OCI-LY7 (cell line): ENCODE measurements at places on chromosomes 16 and 17.

DNA sequence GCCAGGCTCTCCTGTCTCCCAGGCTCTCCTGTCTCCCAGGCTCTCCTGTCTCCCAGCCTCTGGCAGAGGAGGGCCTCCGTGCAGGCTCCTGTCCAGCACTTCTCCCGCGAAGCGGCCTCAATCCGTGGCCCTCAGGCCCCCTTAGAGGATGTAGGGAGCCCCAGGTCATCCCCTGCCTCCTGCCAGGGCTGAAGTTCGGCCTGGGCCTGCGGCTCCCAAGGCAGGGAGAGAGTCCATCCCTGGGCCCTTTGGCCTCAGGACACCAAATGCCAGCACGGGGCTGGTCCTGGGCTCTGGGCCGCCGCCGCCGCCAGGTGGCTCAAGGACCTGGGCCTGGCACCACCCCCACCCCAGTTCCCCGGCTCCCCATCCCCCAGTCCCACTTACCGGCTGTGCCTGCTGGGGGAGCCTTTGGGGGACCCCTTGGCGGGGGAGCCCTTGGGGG, 370 bp downstream of the EVPL start:
- no peak for DNase-seq

GRCh38 chr17:40123811-40124114, 2.0 kb downstream of the MSL1 start:
- DNase-seq: no peak

DNA sequence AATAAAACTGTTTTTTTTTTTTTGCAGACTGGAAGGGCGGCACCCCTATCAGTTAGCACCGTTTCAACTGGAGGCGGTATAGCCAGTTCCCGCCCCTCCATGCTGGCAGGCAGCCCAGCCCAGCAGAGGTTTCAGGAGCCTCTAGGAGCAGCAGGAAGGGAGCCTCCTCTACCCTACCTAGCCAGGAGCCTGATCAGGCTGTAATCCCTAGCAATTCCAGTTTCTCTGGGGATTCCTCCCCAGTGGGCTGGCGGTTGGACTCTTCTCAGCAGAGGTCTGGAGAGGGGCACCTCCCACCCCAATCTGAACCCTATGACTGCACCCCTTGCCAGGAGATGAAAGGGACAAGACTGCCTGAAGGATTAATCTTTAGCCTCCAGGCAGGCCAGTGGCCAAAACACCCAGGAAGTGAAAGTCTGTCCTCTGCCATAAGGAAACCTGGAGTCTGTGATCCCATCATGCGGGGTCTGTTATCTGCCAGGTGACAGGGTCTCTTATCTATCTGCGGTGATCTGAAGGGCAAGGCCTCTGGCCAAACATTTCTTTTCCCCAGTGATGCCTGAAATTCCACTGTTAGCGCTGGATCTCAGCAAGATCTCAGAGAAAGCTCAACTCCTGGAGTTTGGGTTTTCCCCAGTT, 4.9 kb upstream of the CDH1 start:
- DNase-seq: no peak

GRCh38 chr17:49997773-49998703, 3.0 kb upstream of the DLX3 start:
- DNase-seq: peak; percentile 91

GRCh38 chr16:70610273-70611223, 35.8 kb upstream of the IL34 start:
- no peak for DNase-seq

DNA sequence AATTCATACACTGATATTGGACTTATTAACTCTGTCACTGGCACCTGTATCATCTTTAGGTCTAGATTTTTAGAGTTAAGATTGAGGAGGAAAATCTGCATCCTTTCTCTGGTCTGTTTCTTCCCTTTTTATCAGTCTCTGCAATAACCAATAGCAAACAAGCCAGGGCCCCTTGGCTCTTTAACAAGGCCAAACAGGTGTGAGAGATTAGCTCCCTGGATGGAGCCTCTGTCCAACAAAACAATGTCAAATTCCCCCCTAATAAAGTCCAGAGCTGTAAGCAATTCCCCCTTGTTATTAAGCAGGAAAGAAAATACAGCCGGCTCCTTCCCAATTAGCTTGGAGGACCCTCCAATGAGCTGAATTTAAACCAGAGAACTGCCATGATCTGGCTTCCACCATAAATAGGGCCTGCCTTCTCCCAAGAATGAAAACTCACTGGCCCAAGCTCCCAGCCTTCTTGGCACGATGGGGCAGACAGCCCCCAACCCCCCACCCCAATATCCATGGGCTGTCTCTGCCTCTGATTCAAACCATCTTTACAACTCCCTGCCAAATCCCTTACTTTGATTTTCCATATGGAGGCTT, 56.1 kb upstream of the SOX9 start:
- DNase-seq: no peak

DNA sequence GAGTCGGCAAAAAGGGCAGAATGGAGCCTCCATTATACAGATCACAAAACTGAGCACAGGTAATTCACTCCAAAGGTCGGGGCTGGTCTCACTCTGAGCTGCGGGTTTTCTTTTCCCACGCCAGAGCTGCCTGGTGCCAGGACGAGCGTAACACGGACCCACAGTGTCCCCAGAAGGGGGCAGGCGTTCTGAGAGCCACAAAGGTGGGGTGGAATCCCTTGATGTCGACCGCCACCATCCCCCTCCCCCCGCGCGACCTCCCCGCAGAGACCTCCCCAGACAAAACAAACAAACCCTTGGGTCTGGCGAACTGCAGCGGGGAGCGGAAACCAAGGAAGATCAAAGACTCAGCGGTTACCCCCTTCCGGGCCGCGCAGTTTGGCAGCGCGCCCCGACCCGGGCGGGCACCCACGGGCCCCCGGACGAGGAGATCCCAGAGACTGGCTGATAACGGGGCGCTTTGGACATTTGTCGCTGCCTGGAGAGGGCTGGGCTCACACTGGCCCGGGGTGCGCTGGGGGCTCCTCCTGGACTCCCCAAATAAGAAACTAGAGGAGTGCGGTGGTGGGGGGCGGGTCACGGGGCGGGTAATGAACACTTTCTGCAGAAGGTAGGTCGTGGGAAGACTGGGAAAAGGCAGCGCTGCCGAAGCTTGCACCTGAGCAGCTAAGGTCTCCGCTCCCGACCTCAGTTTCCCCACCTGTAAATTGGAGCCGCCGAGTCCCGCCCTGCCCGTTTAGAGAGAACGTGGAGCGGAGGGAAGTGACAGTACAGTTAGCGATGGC, 664 bp upstream of the NKD1 start:
- peak; percentile 46 for DNase-seq

GRCh38 chr17:50928646-50929045, 62.5 kb upstream of the TOB1 start:
- DNase-seq: no peak

DNA sequence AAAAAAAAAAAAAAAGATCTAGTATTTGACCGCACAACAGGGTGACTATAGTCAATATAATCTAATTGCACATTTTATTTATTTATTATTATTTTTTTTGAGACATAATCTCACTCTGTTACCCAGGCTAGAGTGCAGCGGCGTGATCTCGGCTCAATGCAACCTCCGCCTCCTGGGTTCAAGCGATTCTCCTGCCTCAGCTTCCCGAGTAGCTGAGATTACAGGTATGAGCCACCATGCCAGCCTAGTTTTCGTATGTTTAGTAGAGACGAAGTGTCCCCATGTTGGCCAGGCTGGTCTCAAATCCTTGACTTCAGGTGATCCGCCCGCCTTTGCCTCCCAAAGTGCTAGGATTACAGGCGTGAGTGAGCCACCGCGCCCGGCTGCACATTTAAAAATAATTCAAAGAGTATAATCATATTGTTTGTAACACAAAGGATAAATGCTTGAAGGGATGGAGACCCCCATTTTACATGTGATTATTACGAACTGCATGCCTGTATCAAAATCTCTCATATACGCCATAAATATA, 794 bp downstream of the ANKS3 start:
- DNase-seq: no peak

- DNase-seq: no peak
Observed at GRCh38 chr16:81556715-81557284, 112.2 kb downstream of the CMIP start.

GRCh38 chr17:74361230-74362068, at the start of gene BTBD17:
Gene BTBD17, minus strand, starts transcription at chr17:74361868. Its CDS starts 49 bp downstream, at chr17:74361819.
- no peak for DNase-seq

GRCh38 chr17:45824901-45825492, 19.7 kb upstream of the SPPL2C start:
- no peak for DNase-seq

DNA sequence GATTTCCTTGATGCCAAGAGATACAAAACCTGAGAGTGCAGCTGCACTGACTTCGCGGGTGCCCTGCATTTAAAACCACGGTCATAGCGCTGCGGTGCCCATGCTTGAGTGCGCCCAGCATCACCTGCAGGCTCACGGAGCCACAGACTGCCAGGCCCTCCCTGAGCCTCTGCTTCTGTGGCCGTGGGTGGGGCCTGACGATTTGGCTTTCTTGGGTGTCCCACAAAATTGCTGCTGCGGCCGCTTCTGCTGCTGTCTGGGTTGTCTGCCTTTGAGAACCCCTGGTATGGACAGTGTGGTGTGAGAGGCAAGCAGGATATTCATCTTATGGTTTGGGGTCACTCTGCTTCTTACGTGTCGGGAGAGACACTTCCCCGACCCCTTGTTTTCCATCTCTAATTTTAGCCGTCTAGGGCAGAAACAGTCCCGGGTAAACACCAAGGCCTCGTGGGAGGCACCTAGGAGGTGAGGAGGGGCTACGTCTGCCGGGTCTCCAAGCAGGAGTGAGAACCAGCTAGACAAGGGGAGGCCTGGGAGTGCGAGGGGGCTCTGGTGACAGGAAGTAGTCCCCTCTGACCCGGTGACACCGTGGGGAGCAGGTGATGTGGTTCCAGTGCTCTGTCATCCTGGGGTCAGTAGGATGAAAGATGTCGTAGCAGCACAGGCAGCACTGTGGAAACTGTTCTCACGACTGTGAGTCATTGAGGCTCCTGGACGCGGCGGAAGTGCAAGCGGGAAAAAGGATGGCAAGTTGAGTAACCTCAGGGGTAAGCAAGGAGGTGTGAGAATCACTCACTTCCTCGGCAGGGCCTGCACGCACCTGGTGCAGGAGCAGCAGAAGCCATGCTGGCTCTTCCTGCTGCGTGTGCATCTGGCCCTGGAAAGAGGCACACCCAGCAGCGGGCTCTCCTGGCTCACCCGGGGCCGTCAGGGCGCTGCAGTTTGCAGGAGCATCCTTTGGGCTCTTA, 176.3 kb downstream of the RPTOR start:
- DNase-seq: peak; percentile 91

DNA sequence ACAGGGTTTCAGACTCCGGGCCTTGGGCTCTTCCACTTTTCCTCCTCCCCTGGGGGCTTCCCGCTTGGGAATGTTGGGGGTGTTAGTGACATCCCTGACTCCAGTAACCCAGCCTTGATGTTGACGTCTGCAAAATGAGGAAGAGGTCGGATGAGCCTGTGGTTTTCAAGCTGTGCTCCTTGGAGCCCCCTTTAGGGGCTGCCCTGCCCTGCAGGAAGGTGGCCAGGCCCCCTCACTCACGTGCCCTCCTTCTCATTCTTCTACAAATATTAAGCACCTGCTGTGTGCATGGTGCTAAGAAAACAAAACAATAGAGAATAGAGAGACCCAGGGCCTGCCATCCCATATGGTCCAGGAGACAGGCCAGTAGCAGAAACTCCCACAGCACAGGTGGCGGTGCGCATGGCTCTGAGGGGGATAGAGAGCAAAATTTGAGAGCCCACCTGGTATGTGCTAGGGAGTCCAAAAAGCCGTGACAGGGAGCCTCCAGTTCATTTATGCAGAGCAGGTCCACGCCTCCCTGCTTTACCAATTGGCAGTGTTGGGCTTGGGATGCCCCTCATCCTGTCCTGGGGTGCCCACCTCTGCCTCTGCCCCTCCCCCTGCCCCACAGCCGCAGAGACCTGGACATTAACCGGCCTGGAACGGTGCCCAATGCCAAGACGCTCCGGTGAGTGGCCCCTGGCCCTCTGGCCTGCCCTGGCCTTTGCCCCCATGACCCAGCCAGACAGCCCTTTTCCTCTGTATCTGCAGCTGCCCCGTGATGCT, 7.4 kb downstream of the NDRG4 start:
- DNase-seq: no peak

DNA sequence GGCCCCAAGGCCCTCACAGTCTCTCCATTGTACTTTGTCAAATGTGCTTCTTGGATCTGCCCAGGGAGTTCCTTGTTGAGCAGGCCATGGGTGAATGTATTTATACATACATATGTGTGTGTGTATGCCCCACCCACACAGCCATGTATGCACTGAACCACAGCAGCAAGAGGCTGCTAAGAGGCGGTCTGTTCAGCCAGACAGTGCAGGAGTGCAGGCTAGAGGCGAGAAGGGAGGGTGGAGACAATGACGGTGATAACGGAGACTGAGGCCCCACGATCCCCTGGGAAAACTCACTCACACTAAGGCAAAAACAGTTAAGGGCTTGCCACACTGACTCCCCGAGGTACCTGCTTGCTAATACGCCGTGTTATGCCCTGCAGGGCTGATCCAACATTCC, 151.0 kb upstream of the CDC42EP4 start:
- no peak for DNase-seq

- no peak for DNase-seq
Observed at GRCh38 chr17:35051579-35052240, 11.8 kb downstream of the RFFL start.

- DNase-seq: no peak
Observed at GRCh38 chr17:71519285-71519684, 601.5 kb upstream of the SOX9 start.

- DNase-seq: no peak
Observed at GRCh38 chr16:84715424-84715823, 15.6 kb downstream of the USP10 start.

DNA sequence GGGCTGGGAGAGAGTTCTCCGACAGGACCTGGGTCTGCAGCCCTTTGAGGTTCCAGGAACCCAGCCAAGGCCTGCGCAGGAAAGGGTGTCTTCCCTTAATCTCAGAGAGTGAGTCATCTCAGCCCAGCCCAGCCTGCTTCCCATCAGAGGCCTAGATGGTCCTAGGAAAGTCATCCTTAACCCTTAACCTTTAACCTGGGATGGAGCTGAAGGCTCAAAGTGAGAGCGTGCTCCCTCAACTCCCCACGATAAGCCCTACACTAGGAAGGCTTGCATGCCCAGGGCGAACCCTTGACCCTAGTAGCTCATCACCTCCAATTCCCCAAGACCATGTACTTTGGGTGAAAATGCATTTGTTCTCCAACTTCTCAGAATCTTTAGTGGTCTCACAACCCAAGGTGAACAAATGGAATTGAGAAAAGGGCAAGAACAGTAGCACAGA, 4.8 kb upstream of the ATXN7L3 start:
- no peak for DNase-seq

DNA sequence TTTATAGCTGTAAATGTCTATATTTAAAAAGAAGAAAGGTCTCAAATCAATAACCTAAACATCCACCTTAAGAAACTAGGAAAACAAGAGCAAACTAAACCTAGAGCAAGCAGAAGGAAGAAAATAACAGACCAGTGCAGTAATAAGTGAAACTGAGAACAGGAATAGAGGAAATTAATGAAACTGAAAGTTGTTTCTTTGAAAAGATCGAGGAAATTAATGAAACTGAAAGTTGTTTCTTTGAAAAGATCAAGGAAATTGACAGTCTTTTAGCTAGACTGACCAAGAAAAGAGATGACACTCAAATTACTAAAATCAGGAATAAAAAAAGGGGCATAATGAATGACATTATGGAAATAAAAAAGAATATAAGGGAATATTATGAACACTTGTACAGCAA, 46.4 kb downstream of the SLFN5 start:
- no peak for DNase-seq
